Mammary epithelial cell (primary cell): ENCODE measurements at places on chromosomes 1 and 21. TPM values are rescaled to one million over a fixed set of nuclear protein-coding genes. Genes with fewer than 3 reads are reported as not detected.

- DNase-seq = no peak
Measured at GRCh38 chr1:44664730-44665370, 9.4 kb downstream of the TMEM53 start.

DNA sequence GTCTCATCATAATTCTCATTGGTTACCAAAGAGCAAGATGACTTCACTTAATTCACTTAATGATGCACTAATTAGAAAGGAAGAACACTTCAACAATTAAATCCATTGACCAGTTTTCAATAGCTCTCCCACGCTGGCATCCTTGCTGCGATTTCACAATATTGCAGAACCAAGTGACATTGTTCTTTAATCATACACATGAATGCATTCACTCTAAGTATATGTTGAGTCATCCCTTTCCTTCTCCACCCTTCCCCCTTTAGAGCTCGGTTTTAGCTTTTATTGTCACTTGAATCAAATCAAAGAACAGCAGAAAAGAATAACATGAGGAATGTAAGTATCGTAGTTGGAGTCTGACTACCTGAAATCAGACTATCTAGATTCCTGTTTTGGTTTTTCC lies 233.6 kb upstream of the FMN2 start:
- peak; percentile 3 for DNase-seq

DNA sequence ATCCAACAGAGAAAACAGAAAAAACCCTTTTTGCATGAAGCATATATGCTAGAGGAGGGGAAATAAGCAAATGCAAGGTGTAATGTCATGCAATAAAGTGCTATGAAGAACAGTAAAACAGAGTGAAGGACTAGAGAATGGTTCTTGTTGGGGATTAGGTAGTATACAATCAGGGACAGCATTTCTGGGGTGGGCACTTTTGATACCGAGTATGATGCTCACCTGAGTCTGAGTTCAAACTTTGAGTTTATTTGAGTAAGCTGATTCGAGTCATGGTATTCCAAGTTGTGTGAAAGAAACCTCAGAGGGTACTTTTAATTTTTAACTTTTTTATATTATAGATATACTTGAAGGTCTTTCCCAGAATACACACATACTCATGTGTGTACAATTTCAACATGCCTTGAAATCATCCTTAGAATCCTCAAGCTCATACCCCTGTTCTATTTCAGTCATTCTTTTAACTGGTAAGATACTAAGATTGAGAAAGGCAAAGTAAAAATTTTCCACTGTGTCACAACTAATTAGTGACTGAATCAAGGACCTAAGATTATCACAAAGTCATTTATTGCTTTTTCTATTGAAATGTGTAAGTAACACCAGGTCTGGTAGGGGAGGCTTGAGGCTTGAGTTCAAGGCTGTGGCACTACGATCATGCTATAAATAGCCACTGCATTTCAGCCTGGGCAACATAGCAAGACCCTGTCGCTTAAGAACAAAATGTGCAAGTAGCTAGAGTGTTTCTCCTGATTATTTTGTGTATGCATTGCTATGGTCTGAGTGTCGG lies 12.1 kb downstream of the LRRC8B start:
- no peak for DNase-seq

DNA sequence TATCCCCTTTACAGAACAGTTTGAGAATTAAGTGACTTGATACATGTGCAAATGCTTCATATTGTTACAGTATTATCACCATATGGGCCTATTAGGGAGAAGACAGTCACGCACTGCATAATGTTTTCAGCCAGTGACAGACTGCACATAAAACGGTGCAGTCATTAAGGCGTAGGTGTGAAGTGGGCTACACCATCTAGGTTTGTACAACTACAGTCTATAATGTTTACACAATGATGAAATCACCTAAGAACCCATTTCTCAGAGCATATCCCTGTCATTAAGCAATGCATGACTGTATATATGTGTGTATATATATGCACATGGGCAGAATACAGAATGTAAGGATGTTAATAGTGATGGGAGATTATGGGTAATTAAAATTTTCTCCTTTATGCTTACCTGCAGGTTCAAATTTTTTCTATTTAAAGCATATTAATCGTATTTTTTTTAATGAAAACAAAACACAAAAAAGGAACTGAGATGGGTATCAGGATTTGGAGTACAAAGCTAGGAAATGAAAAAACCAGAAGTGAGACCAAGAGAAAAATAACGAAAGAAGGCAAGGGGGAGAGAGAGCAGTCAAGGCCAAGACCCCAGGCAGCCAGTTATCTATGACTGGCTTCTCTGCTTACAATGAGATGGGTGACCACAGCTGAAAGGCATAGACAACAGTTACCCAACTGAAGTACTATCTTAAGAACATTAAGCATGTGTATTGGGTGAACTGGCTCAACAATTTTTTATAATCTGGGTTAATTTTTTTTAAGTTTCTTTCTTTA lies 122.9 kb upstream of the DAB1 start:
- no peak for DNase-seq

DNA sequence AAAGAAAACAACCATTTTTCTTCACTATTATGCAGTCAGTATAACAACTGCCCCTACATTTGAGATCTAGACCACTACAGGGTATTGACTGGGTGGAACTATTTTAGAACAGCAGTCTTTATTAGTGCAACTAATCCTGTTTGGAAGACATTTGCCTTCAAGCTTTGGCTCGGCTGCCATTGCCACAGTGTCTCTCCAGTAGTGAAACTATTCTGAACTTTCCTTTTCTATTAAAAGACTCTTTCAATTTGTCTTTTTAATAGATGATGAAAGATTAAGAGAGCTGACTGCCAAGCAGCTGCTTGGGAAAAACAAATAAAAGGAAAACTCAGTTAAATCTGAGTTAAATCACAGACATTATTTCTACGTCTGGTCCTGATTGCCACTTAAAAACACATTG lies 49.3 kb downstream of the LPGAT1 start:
- DNase-seq = no peak

- no peak for DNase-seq
Measured at GRCh38 chr21:21929789-21930188, 931.6 kb downstream of the NCAM2 start.

- no peak for DNase-seq
Measured at GRCh38 chr1:207022996-207023679, 9.4 kb downstream of the C1orf116 start.

GRCh38 chr1:70790232-70790923 lies 257.2 kb downstream of the PTGER3 start:
- no peak for DNase-seq

- peak; percentile 59 for DNase-seq
Measured at GRCh38 chr1:195462646-195463045, 1145.6 kb downstream of the KCNT2 start.

DNA sequence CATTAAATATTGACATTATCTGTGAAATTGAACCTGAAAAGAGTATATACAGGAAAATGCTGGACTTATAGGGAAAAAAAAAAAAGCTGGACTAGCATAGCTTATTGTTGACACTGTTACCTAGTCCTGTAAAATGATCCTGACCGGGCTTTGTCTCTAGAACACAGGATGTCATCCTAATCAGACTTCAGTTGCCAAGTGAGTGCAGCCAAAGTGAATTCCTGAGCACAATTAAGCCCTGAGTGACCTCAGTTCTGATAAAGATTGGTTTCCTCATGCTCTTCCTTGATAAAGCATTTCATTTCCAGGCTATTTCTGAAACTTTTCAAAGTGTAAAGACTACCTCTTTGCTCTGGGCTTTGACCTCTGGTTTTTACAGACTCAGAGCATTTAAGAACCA lies 19.8 kb downstream of the SELP start:
- no peak for DNase-seq

GRCh38 chr1:167136191-167136614 lies 42.3 kb downstream of the STYXL2 start:
- peak; percentile 71 for DNase-seq

DNA sequence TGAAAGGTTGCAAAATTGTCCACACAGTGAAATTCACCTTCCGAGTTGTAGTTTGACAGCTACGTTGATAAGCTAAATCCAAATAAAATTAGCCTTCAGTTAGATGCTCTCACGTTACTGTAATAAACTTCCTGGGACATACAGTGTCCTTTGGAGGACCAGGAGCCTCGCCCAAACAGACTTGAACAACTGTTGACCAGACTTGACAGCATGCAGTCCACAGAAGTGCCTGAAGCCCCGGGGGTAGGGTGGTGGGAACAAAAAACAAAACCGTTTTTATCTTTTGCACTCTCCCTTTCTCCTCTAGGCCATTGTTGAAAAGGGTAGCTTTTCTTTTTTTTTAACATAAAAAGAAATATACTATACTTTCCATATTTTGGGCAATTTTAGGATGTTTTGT lies 172.8 kb upstream of the SAMSN1 start:
- DNase-seq = no peak

DNA sequence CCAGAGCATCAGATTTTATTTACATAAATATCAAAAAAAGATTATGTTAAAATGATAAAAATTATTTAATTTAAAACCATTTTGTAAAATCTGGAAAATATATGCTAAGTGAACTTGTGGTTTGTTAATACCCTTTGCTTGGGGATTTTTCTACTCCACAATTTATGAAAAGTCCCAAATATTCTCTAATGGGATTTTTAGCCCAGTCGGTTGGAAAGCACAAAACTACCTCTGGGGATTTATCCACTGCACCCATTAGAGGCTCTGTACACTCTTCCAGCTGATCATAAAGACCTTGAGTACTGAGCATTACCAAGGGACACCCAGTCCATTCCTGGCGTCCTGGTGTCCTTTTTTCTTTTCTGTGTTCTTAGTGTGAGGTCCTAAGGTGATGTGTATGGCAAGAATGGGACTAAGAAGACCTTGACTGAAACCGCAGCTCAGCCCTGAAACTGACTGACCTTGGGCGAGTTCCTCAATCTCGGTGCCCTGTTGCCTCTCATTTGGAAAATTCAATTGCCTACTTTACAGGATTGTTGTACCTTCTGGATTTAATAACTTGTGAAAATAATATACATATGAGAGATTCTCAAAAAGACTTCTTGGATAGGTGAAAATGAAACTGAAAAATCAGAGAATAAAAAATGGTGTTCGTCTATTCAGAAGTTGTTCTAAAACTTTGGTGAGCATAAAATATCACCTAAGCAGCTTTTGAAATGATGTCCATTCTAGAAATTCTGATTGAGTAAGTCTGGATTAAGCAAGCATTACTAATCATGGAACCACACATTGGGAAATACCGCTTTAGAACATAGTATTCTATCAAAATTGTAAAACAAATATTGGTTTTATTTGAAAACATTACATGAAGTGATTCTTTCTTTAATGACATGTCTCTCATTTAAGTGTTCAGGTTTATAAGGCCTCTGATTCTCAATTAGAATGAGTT lies 21.5 kb upstream of the SAMSN1 start:
- no peak for DNase-seq

The TNFAIP8L2 gene
- not detected in 2 replicates for total RNA-seq

The SFN gene
- 2,314 and 2,555 TPM in 2 replicates for total RNA-seq

The OR2AK2 gene
- not detected in 2 replicates for total RNA-seq

The FAM177B gene
- total RNA-seq = not detected

The ERG gene
- 0.12 TPM in 1 of 2 replicates, not detected in the other for total RNA-seq

The CLEC20A gene
- total RNA-seq = not detected in 2 replicates

The IVL gene
- 4.9 and 19.1 TPM in 2 replicates for total RNA-seq
